ENCODE measurements at places on chromosomes 5 and 9.

DNA sequence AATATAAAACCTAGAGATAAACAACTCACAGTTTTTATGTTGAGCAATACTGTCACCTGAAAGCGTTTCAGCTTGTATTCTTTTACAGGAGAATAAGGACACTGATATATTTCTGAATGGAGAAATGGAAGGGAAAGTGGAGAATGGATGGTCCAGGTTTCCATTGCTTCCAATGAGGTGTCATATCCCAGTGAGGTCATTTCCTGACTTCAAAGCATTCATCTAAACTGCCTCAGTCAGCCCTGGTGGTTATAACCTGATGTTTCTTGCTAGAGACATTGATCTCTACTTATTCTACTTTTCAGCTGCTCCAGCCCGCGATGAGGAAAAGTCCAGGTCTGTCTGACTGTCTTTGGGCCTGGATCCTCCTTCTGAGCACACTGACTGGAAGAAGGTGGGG, 2.6 kb downstream of the GABRA1 start:
- no peak for DNase-seq

DNA sequence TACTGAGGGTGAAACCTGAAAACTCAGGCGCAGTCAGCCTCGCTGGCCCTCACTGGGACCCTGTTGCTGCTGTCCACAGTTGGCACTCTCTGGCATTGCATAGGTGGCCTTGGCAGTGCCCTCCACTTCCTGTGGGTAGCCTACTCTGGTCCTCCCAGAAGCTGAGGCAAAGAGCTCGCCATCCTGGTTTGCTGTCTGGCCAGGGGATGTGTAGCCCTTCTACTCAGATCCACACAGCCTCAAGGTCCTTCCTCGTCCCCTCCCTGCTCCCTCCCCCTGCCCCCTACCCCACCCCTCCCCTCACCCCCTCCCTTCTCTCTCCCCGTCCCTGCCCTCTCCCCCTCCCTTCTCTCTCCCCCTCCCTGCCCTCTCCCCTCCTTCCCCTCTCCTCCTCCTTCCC, 176.0 kb downstream of the OLFM1 start:
- no peak for DNase-seq

DNA sequence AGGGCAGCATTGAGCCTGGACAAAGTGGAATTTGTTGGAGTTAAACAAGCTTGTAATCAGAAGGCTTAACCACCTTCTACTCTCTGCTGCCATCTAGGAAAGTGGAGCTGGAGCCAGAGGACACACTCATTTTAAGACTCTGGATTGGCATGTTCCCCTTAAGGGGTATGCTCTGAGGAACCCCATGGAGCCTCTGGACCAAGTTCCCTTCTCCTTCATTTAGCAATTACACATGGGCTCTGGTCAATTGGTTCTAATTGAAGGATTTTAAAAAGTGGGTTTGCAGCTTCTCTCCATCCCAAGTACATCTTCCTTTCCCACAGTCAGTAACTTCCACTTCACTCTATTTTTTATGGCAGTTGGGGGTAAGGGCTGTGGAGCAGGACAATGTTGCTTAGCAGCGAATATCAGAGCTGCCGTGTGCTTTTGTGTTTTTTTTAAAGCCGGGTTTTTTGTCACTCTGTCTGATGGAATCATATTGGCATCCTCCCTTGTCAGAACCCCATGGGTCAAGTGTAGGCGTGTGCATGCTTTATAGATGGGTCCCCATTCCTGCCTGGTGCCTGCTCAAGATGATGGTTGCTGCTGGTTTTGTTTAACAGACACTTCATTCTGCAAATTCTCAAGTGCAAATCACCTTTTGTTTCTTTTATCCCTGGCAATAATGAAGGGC, 330.7 kb upstream of the ADAMTSL1 start:
- no peak for DNase-seq

DNA sequence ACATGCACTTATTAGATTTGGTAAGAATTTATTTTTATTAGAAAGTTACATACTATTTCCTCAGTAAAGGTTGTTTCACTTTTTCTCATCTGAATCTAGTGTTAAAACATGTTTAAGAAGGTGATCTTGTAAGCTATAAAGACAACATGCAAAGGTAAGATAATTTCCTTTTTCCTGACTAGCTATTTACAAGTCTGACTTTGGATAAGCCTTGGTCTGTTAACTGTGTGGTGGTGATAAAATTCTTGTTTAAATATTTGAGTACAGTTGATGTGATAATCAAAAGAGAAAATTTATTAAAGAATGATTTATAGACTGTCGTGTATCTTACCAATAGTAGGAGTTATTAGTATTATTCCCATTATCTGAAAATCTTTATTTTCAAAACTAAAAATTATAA, 36.9 kb upstream of the GPR21 start:
- no peak for DNase-seq

DNA sequence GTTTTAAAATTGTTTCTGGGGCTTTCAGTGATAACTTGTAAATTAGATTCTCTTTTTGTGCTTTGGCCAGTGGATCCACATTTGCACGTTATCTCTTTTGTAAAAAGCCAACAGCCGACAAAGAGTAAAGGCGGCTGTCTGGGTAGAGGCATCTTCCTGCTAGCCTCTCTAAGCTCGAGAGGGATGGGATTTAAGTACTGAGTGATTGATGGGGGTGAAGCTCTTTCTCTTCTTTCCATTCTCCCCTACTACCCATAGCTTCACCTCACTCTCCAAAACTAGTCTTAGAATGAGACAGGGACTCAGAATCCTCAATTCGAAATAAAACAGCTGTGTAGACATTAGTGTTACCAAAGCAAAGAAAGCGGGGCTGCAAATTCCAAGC, 3.4 kb downstream of the PBX3 start:
- no peak for DNase-seq

DNA sequence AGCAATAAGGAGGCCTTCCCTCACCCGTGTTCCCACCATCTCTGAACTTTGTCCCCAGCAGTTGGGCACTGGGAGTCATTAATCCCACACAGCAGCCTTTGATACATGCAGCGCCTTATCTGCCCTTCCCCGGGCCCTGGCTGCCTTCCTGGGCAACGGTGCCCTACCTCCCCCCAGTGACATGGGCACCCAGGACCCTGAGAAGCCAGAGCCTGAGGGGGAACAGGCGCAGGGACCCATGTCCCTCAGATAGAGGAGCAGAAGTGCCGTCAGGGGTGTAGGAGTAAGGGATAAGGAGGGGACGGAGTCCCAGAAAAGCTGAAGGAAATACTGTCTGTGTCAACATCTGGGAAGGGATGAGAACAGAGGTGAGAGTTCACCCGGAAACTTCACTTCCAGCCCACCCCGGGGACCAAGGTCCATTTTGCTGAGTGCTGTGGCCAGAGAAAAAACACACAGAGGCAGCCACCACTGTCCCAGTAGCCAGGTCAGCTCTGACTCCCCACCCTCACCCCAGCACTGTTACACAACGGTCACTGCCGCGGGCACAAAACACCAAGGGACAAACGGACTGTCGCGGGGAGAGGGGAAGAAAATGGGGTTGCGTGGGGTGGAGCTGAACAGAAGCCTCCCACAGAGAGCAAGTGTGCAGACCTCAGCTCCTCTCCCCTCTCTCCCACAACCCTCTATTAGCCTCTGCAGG, 3.8 kb downstream of the PCDH1 start:
- no peak for DNase-seq

GRCh38 chr5:107121793-107122519, 548.8 kb downstream of the EFNA5 start:
- no peak for DNase-seq

- DNase-seq = no peak
Observed at GRCh38 chr5:151880324-151880723, 44.3 kb downstream of the GLRA1 start.

- DNase-seq = no peak
Observed at GRCh38 chr5:139882961-139883539, 87.4 kb downstream of the PSD2 start.

- DNase-seq = no peak
Observed at GRCh38 chr5:51202161-51202560, 181.1 kb upstream of the ISL1 start.

- no peak for DNase-seq
Observed at GRCh38 chr9:106110483-106110882, 416.1 kb downstream of the TMEM38B start.

GRCh38 chr5:62083247-62083646, 222.8 kb upstream of the KIF2A start:
- no peak for DNase-seq

GRCh38 chr5:42656651-42657015, 100.0 kb upstream of the CCDC152 start:
- DNase-seq = no peak

DNA sequence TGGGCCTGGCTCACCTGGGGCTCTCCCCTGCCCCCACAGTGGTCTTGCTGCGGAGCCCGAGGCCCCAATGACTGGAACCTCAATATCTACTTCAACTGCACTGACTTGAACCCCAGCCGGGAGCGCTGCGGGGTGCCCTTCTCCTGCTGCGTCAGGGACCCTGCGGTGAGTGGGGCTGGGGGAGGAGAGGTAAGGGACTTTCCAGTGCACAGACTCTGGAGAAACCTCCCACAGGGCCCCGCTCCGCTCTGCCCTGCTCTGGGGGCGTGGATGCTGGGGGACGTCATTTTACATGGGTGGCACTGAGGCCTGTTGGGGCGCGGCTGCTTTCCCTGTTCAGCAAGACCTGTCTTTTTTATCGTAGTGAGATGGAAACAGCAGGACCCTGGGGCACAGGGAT, 7.6 kb downstream of the TSPAN17 start:
- no peak for DNase-seq

GRCh38 chr9:123682746-123683145, 247.2 kb downstream of the DENND1A start:
- DNase-seq = no peak

DNA sequence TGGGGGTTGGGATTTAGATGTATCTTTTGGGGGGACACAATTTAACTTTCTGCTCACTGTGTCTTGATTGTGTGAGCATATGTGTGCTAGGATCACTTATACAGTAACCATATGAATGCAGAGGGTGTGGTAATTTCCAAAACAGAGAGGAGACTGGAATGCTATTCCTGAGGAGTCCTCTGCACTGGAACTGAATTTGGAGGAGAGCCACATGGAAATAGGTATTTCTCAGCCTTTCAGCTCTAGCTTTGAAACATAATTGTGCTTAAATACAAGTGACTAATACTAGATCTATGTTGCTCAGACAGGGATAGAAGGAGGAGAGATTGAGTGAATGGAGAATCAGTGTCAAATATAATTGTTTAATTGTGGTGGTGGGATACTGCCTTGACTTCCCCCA, 45.5 kb downstream of the FOCAD start:
- DNase-seq = no peak

DNA sequence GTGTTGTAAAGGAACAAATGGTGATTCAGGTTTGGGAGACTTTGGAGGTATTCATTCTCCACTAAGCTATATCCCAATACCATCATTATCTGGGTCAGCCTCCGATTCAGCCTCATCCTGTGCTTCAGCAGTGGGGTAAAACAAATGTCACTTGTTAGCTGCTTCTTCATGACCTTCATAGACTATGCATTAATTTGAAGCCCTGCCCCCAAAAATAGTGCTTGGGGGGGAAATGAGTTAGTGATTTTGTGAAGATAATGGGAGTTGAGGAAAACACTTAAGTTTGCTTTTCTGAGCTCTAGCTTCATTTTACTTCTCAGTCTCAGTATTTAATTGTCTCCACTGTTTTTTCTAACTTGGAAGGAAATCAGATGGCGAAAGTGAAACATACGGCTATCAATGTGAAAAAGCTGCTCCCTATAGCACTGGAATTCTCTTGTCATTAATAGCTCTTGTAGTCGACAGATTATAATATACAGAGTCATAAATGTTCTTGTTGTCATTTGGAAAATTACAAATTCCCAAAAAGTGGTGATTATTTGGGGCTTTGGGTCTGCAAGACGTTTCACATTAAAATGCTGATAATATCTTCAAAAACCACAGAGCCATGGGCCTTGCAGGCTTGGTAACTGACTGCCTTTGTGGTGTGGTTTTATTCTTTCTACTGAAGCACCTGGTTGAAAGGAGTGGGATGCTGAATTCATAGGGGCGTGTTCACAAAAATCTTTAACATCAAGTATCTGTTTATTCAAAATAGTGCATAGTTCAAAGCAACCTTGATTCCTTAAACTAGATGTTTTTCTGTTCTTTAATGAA, 40.0 kb downstream of the PIK3R1 start:
- DNase-seq = no peak

DNA sequence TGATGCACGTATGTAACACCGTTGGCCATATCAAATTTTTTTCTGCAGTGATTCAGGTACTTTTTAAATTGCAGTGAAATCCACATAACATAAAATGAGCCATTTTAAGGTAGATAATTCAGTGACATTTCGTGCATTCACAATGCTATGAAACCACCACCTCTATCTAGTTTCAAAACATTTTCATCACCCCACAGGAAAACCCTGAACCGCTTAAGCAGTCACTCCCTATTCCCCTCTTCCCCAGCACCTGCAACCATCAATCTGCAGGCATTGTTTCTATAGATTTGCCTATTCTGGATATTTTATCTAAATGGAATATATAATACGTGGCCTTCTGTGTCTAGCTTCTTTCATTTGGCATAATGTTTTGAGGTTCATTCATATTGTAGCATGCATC, 79.2 kb downstream of the BOD1 start:
- no peak for DNase-seq

DNA sequence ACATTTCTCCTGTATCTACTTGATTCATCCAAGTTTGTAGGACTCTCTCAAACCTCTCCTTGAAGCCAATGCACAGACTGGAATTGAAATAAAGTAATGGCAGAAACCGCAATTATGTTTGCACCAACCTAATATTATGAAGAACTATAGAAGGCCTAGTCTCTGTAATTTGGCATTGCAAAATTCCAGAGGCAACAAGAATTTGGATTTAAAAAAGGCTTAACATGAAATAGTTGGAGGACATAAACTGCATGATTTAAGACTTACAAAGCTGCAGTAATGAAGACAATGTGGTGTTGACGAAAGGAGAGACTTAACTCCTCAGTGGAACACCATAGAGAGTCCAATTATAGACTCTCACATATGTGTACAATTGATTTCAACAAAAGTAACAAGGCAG, 117.8 kb upstream of the MINAR2 start:
- no peak for DNase-seq

GRCh38 chr5:151733358-151734063, 24.9 kb downstream of the ATOX1 start:
- DNase-seq = no peak

DNA sequence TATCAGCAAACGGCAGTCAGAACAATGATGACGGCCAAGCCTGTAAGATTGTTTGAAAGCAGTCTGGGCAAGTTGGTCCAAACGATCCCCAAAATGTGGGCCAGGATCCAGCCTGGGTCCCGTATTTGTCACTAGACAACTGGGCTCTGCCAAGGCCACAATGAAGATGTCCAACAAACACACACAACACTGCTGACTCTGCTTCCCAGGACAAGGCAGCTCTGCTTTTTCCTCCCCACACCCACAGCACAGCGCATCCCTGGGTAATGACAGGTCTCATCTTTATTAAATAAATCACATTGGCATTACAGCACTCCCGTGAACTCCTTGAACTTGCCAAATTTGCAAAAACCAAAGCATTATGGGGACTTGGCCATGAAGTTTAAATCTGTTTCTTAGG, 424.1 kb upstream of the ACTBL2 start:
- no peak for DNase-seq

Data from stimulated activated CD8-positive, alpha-beta memory T cell treated with anti-CD3 and anti-CD28 coated beads, Interleukin-7, amount 100 ng/mL, for 1 hour (primary cell).